Pancreas (tissue), 10 donors: ENCODE measurements at places on chromosomes 12 and 14. TPM values are rescaled to one million over a fixed set of nuclear protein-coding genes. Genes with fewer than 3 reads are reported as not detected.

GRCh38 chr14:76510181-76510580 is 134.2 kb downstream of the ESRRB start:
- DNase-seq: no peak

- DNase-seq: no peak
These were observed 84.4 kb upstream of the DDHD1 start for GRCh38 chr14:53237488-53237887.

GRCh38 chr14:53355581-53356112 is 202.5 kb upstream of the DDHD1 start:
- no peak for DNase-seq

DNA sequence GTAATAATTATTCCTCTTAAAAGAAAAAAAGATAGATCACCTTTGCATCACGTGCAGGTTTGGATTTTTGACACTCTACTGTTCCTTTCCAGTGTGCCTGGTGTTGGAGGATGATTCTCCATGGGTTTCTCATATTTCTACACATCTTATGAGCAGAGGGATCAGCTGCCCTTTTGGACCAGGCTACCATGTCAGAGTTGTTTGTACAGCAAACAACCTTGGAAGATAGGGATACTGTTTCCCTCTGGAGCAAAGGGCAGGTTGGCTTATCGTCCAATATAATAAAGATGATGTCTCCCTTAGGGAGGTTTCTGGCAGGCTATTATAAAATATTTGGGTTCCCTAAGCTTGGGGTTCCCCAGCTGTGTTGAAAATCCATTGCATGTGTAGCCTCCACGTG is 42.1 kb downstream of the DAO start:
- DNase-seq: no peak

DNA sequence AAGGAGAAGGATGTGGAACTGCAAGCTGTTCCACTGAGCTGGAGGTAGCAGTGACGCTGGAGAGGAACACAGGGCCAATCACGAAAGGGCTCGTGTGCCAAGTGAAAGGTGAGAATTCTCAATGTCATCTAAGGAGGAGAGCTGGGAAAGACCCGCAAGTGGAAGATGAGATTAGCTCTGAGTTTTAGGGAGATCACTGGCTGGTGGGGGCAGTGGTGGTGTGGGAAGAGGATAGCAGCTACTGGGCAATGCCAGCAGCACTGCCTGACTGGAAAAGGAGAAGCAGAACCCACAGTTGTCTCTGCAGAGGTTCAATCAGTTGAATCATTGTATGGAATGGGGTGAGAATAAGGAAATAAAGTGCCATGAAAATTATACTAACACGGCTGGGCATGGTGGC is 27.8 kb downstream of the SLC25A47 start:
- no peak for DNase-seq

Gene KCNC2
- 0.19 TPM for polyA plus RNA-seq

GRCh38 chr14:103735815-103736545 is 20.4 kb downstream of the ZFYVE21 start:
- DNase-seq: no peak
